ENCODE measurements at places on chromosomes 5 and 9.
A peak's percentile ranks its signal among the peaks of the same experiment; 100 is the strongest.

DNA sequence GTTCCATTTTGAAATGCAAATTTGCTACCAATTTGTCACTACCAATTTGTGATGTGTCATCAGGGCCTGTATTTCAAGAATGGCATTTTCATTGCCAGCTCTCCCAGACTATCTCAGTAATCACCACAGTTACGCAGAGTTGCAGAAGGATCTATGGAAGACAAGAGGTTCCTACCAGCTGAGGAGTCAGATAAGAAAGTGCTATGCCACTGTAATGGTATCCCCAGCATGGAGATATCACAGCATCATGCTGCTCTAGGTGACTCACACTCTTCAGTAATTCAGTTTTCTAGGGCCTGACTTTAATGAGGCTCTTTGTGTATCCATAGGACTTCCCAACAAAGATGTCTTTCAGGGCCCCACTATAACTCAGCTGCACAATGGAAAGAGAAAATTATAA lies 490.3 kb downstream of the ARHGEF28 start:
- no peak for ATAC-seq

GRCh38 chr5:64822320-64822719 lies 53.6 kb downstream of the CWC27 start:
- no peak for ATAC-seq

DNA sequence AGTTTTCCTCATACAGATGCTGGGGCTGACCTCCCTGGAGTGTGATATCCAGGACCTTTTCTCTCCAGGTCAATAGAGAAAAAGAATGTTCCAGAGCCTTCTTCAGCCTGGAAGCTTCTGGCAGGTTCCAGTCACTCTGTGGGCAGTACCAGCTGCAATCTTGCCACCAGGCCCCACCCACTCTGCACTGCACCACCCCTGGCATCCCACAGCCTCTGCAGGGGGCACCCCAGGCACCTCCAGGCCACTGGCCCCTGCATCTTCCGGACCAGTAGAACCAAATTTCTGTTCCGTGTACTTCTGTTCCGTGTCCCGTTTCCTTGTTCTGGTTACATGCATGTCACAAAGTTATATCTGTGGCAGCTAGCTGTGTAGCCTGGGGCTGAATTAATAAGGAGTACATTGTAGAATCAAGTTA lies 83.3 kb upstream of the ZBTB43 start:
- peak; percentile 41 for ATAC-seq

- no peak for ATAC-seq
Measured at GRCh38 chr5:148926207-148926606, 99.8 kb downstream of the ADRB2 start.

DNA sequence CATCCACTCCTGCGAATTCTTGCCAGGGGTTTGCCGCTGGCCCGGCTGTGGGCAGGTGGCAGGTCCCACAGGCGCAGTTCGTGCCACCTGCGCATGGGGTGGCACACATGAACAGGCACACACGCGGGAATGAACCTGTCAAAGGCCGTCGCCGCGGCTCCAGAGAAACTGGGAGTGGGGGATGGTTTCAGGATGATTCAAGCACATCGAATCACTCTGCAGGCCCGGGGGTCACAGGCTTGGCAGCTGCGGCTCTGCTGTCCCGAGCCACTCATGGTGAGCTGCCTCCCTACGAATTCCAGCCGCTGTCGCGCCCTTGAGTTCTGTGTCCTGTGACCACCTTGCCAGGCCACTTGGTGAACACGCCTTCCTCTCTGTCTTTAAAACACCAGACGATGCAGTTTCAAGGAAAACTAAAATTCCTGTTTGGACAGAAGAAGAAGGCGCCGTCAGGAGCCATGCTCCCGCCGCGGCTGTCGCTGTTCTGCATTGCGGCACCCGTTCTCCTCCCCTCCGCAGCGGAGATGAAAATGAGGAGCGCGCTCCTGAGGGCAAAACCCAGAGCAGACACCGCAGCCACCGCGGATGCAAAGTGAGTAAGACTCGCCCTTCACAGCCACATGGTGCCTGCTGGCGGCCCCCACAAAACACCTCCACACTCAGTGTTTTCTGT lies 15.4 kb upstream of the EXOC3 start:
- no peak for ATAC-seq

DNA sequence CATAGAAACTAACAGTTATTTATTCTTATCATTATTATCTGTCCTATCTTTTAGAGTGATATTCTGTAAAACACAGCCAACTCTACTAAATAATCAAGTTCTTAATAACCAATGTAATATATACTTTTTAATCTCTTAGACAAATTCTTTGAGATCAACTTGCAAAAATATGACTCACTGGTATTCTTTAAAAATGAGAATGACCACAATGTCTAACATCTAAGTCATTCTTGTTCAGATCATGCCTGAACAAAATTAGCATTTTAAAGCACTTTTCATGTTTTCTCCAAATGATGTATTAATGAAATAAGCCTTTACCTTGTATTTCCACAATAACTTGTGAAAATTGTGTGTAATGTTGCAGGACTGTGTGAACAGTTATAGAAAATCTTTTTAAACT lies 356.9 kb upstream of the RGMB start:
- no peak for ATAC-seq

GRCh38 chr5:406041-406440 lies 36.9 kb upstream of the EXOC3 start:
- ATAC-seq = no peak

GRCh38 chr5:136749016-136749415 lies 383.7 kb upstream of the TRPC7 start:
- no peak for ATAC-seq

GRCh38 chr9:124297551-124297901 lies 39.8 kb downstream of the NEK6 start:
- ATAC-seq = no peak

GRCh38 chr5:123708074-123708806 lies 196.3 kb downstream of the CSNK1G3 start:
- ATAC-seq = no peak
